ENCODE measurements at places on chromosomes 2 and 18. TPM values are rescaled to one million over a fixed set of nuclear protein-coding genes. Genes with fewer than 3 reads are reported as not detected.

DNA sequence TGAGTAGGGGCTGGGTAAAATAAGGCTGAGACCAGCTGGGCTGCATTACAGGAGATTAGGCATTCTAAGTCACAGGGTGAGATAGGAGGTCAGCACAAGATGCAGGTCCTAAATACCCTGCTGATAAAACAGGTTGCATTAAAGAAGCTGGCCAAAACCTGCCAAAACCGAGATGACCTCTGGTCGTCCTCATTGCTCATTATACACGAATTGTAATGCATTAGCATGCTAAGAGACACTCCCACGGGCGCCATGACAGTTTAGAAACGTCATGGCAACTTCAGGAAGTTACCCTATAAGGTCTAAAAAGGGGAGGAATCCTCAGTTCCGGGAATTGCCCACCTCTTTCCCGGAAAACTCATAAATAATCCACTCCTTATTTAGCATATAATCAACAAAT lies 132.2 kb downstream of the ARL4C start:
- no peak overlapping the region for H3K4me3 ChIP-seq
- no peak overlapping the region for H3K27ac ChIP-seq
- H3K27me3 ChIP-seq: no peaks in the 10 kb centered on the region
- peaks cover 16% of the 10 kb centered on the region for H3K4me1 ChIP-seq

DNA sequence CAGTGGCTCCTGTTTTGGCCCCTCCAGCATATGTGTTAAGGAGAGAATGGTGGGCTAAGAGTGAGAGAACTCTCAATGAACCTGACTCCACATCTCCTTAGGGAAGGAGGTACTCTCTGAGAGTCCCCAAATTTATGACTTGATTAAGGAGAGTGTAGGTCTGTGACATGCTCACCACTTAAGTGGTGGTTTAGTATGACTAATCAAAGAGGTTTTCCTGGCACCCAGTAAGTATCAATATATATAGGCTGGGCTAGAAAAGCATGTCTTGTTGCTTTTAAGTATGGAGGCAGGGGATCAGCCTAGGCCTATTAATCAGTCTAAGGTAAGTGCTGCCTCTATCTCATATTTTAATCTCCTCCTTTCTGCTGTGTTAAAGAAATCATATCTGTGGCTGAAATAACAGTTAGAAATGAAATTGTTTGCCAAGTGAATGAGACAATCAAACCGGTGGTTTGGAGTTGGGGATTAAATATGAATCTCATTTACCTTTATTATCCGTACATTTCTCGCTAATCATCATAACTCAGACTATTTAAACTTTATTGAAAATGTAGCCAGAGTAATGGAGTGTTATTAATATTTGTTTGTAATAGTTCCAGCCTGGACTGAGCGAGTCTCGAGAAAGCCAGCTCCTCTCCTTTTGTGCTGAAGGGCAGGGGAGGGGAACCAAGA lies 107.7 kb upstream of the MEIS1 start:
- H3K4me3 ChIP-seq: no peak overlapping the region
- H3K36me3 ChIP-seq: no peaks in the 10 kb centered on the region
- no peak for DNase-seq
- H3K27ac ChIP-seq: no peak overlapping the region

Gene LHCGR
- total RNA-seq: 1.6 TPM

Gene CCDC142
- 28.0 TPM for total RNA-seq

Gene IL36G
- total RNA-seq: not detected

- no peak overlapping the region for H3K4me3 ChIP-seq
- H3K27me3 ChIP-seq: no peaks in the 10 kb centered on the region
- no peak overlapping the region for H3K27ac ChIP-seq
- H3K36me3 ChIP-seq: no peaks in the 10 kb centered on the region
- H3K4me1 ChIP-seq: no peaks in the 10 kb centered on the region
- DNase-seq: no peak
These were observed 116.7 kb downstream of the DSC3 start for GRCh38 chr18:30925795-30926194.

DNA sequence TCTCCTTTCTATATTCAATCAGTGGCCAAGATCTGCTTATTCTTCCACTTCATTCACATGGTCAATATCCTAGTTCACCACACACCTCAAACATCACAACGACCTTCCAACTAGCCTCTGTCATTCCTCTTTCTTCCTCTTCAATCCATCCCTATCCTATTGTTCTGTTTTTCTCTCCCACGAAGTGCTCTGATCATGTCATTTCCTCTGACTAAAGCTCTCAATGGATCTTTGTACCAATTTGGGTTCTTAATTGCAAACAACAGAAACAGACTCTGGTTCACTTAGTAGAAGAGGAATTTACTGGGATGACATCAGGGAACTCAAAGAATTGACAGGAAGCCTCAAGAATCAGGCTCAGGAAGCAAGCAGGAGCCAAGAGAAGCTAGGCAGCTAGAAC lies 23.5 kb downstream of the WNT10A start:
- H3K36me3 ChIP-seq: no peaks in the 10 kb centered on the region

DNA sequence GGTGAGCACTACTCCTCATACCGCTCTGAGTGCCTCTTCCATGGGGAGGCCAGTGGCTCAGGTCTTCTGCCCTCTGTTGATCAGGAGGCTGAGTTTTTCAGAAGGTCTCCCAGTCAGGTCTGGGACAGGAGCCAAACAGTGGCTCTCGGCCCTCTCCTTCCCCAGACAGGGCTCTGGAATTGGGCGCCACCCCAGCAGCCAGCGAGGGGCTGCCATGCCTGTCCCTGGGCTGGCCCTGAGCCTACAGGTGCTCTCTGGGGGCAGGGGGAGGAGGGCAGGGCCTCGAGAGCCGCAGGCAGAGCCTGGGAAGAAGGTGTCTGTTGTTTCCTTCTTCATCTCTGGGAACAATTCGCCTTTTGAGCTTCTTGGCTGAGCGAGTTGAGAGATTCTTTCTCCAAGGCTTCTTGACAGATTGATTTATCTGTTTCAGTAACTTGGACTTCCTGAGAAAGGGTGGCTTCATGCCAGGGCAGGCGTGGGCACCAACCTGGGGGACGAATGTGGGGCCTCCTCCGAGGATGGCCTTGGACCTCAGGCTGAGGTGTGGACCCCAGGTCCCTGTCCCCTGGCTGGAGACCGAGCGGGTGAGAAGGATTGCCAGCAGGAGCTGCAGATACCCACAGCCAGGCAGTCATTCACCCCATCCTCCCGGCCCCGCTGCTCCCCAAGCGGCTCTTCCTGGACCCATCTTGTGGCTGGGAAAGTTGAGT lies 64.7 kb upstream of the GLI2 start:
- DNase-seq: no peak
- H3K27me3 ChIP-seq: no peaks in the 10 kb centered on the region

DNA sequence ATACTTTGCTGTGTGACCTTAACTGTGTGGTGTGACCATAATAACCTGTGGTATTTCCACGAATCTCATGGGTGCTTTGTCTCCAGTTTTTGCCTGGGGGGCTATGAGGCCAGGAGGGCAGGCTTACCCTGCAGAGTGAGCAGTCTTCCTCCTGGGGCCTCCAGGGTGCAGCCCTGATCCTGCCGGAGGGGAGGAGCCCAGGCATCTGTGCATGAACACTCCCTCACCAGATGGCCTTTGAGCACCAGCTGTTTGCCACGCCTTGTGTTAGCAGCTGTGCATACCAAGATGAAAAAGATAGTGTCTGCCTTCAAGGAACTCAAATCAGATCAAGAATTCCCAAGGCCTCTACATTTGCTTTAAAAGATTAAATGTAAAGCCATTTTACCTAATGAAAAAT lies 75.0 kb upstream of the RBM44 start:
- H3K4me3 ChIP-seq: no peak overlapping the region
- H3K4me1 ChIP-seq: peaks cover 8% of the 10 kb centered on the region
- no peaks in the 10 kb centered on the region for H3K36me3 ChIP-seq
- no peak for DNase-seq
- H3K27ac ChIP-seq: no peak overlapping the region

DNA sequence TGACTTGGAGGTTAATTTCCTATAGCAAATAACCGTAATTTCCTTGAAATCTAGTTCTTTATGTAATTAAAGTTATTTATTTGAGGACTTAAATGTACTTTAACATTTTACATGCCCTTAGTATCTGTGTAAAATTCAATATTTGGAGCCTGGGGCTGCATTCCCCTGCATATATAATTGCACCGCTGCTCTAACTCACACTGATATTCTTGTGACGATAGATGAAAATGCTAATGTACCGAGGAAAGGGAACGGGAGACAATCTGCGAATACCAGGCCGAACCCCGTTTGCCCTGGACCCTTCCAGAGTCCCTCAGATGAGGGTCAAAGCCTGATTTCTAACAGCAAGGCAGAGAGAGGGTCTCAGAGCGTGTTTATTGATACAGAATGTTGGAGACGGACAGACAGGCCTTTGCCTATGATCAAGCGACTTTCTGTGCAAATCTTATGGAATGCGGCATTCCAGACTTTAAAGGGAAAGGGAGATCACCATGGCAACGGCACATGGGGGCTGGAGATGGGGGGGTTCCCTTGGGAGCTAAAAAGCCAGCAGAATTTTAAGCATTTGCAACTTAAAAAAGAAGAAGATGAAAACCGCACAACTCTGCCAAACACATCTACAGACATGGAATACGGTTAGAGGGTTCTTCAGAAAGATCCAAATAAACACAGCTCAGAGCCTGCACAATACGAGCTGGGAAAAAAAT lies 57.6 kb upstream of the TWIST2 start:
- no peak overlapping the region for H3K27ac ChIP-seq
- no peak for DNase-seq
- H3K27me3 ChIP-seq: no peaks in the 10 kb centered on the region
- H3K4me3 ChIP-seq: no peak overlapping the region
- H3K36me3 ChIP-seq: no peaks in the 10 kb centered on the region

Gene LYG2
- not detected for total RNA-seq

All from prostate gland (tissue), 2 donors.